Frontal cortex (tissue), 4 donors: ENCODE measurements at places on chromosomes 1 and 21. TPM values are rescaled to one million over a fixed set of nuclear protein-coding genes. Genes with fewer than 3 reads are reported as not detected.

- no peak for DNase-seq
Observed at GRCh38 chr21:38267991-38268863, 11.4 kb downstream of the KCNJ15 start.

DNA sequence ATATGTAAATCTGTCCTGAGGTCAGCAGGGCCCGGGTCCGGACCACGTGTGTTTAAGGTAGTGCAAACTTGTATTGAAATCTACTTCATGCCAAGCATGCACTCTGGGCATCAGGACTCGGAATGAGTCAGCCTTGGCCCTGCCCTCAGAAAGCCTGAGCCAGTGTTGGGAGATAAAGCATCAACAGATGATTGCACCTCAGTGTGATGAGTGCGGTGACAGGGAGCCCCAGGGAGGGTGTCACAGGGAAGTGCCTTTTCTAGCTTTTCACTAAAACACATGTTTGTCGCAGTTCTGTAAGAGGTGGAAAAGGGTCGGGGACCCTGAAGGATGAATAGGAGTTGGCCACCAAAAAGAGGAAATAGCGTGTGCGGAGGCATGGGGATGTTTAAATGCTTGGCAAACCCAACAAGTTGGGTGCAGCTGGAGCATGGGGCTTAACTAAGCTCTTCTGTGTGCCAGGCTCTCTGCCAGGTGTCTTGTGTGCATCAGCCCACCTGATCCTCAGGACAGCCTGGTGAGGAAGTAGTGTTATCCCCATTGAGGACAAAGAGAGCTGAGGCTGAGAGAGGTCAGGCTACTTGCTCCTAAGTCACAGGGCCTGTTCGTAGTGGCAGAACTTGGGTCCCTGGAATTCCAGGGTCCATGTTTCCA is 48.2 kb upstream of the EPB41 start:
- no peak for DNase-seq

- DNase-seq = no peak
Observed at GRCh38 chr1:85947186-85947585, 209.4 kb downstream of the COL24A1 start.

DNA sequence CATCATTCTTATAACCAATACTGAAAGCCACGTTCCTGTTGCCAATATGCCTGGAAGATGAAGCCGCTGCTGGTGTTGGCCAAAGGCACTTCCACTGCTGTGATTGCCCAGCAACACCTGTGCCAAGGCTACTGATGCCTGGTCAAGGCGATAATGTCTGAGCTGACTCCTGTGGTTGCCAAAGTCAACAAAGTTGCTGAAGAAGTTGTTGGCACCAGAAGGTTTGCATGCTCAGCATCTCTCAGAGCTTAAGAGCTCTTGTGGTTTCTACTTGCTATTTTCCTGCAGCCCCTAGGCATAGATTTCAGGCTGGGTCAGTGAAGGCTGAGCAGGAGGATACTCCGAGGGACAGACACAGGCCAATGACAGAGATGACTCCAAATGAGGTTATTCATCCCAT is 63.4 kb upstream of the RAB3GAP2 start:
- DNase-seq = no peak

Gene TEX38
- not detected for total RNA-seq

GRCh38 chr1:22791831-22792347 is 81.2 kb downstream of the EPHB2 start:
- no peak for DNase-seq

Gene BACE2
- total RNA-seq = 10.2 TPM

DNA sequence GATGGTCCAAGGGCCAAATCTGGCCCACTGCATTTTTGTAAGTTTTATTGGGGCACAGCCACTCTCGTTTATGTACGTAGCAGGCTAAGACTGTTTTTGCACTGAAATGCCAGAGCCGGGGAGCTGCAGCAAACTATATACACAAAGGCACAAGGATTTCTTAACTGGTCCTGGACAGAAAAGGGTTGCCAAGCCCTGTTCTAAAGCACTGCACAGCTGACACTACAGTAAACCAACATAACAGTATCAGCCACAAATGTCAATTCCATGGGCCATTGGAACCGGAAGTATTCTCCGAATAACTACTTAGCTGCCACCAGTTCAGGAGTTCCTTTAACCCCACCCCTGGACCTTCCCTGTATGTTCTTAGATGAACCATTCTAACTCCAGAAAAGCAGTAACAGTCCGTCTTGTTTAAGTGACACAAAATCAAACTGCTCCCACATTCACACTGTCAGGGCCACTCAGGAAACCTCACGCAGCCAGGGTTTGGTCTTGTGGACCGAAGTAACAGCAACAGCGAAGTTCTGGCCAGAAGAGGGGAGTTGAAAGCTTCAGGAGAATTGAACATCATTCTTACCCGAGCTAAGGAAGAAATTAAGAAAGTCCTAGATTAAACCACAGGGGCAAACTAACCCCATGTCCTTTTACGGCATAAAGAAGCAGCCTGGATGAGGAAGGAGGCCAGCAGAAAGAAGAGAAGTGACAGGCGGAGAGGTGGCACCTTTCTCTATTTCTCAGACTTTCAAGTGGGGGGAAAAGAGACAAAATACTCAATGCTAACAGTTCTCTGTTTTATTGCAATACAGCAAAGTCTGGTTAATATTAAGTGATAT is 49.2 kb downstream of the COQ8A start:
- peak; percentile 4 for DNase-seq

DNA sequence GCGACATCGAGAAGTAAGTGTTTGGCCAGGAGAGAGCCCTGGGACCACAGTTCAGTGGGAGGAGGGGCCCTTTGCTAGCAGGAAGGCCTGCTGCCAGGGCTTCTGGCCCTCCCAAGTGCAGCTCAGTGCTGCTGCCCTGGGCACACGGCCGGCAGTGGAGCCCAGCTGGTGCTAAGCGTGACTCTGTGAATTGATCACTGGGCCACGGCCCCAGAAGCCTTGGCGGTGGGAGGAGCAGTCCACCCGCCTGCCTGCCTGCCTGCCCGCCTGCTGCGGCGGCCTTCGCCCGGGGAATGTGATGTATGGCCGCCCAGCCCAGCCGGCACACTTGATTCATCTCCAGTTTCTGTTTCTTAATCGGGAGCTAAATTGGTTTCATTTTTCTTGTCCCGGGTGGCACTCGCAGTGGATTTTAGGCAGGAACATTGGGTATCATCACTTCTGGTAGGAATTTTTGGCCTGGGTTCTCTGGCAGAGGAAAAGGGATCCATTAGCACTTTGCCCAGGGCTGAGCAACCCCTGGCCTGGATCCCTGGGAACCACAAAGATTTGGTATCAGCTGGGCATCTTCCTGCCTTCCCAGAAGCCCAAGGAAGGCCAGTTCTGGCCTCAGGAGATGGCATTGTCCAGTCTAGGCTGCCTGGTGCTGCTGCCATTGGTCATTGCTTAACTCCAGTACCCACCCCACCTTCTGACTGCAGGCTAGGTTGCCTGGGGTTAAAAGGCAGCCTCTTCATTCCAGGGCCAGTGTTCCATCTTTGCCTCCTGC is 28.6 kb downstream of the TMEM53 start:
- peak; percentile 77 for DNase-seq

DNA sequence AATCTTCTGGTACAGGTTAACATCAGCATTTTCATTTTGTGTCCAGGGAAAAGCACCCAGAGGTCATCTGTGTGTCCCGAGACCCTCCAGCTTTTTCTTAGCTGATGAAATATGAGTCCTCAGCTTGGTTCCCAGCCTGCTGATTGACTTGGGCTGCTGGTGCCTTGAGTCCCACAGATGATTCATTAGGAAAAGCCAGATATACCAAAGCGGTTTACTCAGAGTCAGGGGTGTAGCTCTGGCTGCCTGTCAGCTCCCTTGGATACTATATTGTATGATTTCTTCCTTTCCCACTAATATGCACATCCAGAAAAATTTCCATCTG is 43.7 kb upstream of the MAB21L3 start:
- DNase-seq = no peak

GRCh38 chr1:77350012-77350770 is 68.4 kb downstream of the AK5 start:
- no peak for DNase-seq

Gene NFASC
- total RNA-seq = 27.3 TPM

GRCh38 chr1:245288796-245289195 is 134.0 kb downstream of the KIF26B start:
- no peak for DNase-seq

GRCh38 chr21:41972511-41973205 is 18.8 kb upstream of the C2CD2 start:
- no peak for DNase-seq

Gene ESPN
- total RNA-seq = not detected

GRCh38 chr1:56099766-56100265 is 479.5 kb downstream of the PLPP3 start:
- no peak for DNase-seq

DNA sequence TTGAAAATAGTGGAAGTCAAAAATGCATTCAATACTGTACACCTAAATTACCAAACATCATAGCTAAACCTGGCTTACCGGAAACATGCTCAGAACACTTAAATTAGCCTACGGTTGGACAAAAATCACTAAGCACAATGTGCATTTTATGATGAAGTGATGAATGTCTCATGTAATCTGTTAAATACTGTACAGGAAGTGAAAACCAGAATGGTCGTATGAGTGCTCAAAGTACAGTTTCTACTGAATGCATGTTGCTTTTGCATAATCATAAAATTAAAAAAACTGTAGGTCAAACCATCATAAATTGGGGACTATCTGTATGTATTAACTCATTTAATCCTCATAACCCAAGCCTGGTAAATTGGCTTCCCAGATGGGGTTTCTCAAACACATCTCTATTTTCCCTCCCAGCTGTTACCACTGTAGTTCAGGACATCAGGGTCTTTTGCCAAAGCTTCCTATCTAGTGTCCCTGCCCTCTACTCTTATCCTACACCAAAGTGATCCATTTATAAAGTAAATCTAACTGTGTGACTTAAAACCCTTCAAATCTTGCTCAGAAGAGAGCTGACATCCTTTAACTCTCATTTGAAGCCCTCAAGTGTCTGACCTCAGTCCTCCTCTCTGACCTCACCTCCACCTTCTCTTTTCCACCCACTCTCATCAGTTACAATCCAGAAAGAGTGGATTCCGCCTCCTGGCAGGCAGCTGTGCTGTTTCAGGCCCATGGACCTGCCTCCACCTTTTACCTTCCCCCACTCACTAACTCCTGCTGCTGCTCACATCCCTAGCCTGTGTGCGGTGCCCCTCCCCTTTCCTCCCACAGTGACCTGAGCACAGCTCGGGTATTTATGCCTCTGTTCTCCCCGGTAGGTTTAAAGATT is 356.4 kb upstream of the ST6GALNAC5 start:
- no peak for DNase-seq

DNA sequence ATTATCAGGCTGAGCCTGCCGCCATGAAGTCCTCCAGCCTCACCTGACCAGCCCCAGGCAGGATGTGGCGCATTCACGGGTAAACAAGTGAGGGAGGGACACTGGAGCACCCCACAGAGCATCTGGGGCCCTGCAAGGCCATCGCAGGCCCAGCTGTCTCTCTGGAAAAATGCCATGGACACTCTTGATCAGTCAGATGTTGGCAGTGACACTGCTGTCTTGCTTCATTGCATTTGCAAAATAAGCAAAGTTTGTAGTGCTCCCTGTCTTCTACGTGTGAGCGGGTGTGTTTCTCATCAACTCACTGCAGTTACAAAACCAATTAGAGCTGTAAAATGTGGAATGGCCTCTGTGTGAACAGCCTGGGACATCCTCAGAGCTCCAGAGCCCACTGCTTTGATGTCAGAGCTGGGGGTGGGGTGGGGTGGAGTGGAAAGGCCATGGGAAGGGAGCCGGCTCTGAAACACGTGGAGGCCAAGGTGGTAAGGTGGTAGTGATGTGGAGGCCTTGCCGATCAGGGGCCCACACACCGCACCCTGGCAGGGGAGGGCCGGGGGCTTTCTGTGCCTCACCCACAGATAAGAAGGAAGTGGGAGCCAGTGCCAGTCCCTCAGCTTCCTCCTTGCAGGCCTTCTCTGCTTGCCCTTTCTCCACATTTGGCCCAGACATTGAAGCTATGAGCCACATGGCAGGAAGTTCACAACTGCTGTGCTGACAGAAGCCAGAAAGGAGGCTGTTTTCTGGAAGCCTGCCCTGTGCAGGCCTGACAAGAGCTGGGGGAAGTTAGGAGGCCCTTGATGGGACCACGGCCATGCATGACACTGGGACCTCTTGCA is 254.9 kb downstream of the RHOU start:
- no peak for DNase-seq

DNA sequence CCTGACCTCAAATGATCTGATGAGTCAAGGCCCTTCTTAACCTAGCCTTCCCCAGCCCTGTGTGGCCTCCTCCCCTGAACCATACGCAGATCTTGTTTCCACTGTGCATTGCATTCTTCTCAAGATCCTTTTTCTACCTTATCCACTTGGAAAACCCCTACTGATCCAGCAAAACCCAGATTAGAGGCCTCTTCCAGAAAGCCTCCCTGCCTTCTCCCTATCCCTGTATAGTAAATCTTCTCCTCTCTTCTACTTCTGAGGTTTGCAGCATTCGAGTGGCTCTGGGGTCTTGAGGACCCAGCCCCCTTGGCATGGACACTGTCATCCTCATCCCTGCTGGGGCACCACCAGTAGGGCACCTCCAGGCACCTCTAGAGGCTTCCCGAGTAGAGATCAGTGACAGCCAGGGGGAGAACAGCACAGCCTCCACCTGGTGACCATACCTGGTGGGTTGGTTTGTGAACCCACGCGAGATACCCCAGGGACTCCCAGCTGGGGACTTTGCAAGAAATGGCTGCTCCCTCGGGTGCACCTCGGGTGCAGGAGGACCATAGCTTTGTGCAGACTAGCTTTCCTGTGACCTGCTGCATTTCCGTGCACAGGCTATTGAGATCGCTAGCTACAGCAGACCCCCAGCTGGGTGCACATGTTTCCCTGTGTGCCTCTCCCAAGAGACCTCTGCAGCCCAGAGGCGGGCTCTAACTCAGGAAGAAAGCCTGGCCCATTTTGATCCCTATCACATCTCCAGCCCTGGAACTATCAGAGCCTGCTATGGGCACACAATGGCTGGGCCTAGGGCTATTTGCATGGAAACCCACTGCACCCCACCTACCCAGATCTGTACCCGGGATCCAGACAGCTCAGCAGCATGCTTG is 34.2 kb downstream of the MATN1 start:
- no peak for DNase-seq

- no peak for DNase-seq
Observed at GRCh38 chr1:114035304-114035700, 56.0 kb downstream of the OLFML3 start.

Gene ATP1A4
- not detected for total RNA-seq

DNA sequence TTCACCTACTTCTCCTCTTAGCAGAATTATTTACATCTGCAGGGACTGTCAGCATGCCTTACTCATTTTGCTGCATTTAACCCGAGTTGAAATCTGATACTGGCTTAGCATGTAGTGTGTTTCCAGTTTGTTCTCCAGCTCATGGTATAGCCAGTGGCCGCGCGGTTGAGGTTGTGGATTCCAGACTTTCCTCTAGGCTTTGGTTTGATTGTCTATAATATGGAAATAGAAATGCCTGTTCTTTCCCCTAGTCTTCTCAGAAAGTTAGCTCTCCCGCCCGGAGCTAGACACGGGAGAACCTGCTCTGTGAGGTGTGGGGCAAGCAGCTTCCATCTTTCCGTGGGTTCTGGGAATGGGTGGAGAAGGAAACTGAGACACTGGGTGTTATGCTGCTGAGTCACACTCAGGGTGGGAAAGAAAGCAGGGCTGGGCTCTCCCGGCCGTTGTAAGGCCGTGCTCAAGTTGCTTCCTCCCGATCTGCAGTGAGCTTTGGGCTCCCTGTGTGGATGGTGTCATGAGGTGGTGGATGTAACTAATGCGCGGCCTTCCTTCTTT is 206.8 kb upstream of the TMEM51 start:
- DNase-seq = no peak
